ENCODE measurements at places on chromosomes 11 and 22.

GRCh38 chr11:90639461-90639993 is 416.7 kb upstream of the CHORDC1 start:
- DNase-seq: no peak

GRCh38 chr11:26859416-26859815 is 134.5 kb upstream of the FIBIN start:
- no peak for DNase-seq

DNA sequence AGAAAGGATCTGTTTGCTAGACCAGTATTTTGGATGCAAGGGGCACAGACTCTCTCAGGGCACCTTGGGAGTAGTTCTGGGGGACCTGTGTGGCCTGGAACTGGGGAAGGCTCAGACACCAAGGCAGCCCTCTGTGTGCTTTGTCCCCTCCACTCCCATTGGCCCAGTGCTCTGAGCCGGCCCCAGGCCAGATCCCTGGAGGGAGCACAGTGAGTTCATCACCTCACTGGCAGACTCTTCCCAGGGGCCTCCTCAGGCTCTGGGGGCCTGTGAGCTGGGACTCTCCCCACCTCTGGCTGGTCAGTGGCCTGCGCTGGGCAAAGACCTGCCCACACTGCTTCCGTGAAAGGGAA is 51.7 kb downstream of the CHRDL2 start:
- DNase-seq: no peak

DNA sequence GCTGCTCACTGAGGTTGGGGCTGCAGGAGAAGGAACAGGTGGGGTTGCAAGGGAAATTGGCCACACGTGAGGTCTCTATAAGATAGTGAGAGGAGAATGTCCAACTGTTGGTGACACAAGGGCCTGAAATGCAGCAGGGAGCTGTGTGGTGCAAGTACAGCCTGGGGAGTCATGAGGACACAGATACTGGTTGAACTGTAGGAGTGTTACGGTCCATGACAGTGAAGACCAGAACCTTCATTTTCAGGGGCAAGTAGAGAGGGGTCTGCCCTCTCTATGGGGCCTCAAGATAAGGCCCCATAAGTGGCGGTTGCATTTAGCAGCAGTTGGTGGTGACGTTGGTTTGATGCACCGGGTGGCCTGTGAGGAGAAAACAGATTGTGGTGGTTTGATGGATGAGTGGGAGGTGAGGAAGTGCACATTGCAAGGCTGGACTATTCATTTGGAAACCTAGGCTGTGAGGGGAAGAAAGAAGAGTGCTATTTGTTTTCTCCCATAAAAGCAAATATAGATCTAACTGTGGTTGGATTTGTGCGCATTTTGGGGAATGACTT is 39.4 kb downstream of the MICAL2 start:
- no peak for DNase-seq

GRCh38 chr22:35454416-35455054 is 54.6 kb downstream of the MCM5 start:
- DNase-seq: no peak

GRCh38 chr11:99693941-99694492 is 673.3 kb downstream of the CNTN5 start:
- DNase-seq: no peak

- no peak for DNase-seq
These were observed 1.9 kb upstream of the OR52E4 start for GRCh38 chr11:5878564-5878963.

DNA sequence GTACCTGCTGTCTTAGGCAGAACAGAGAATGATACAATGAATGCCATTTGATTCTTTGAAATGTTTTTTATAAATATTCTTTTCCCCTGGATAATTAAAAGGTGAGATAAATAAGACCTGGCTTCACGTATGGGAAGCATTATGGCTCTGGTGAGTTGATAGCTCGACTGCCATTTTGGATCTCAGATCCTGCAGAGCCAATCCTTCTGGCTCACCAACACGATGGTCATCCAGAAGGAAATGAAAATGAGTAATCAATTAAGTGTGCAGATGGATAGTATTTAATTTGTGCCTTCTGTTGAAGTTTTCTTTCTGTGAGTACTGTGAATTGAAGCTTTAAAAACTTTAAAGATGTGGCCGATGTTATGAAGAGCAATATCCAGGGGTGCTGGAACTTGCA is 2.7 kb downstream of the TNRC6B start:
- DNase-seq: no peak

DNA sequence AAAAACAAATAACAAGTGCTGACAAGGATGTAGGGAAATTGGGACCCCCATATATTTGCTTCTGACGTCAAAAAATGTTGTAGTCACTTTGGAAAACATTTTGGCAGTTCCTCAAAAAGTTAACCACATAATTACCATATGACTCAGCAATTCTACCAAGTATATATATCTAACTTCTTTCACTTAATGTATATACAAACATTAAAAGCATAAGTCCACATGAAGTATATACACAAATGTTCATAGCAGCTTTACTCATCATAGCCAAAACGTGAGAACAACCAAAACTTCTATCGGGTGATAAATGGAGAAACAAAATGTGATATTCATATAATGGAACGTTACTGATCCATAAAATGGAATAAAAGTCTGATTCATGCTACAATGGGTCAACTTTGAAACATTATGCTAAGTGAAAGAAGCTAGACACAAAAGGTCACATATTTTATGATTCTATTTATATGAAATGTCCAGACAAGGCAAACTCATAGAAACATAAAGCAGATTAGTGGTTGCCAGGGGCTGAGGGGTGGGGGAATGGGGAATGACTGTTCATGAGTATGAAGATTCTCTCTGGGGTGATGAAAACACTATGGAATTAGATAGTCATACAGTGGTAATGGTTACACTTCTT is 48.7 kb upstream of the TEAD1 start:
- no peak for DNase-seq

DNA sequence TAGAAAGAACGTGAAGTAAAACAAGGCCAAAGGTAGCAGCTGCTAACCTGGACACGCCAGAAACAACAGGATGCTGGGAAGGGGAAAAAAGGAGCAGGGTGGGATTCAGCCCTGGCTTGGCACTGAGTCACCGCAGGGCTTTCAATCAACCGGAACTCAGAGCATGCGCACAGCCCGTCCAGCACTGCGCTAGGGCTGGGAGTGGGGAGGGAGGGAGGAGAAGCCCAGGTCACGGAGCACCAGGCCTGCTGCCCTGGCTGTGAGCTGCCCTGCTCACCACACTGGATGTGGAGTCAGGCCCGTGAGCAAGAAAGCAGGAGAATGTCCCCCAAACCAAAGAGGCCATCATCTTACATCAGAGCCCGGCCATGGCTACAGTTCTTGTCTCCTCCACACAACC is 51.5 kb downstream of the APOL1 start:
- no peak for DNase-seq

DNA sequence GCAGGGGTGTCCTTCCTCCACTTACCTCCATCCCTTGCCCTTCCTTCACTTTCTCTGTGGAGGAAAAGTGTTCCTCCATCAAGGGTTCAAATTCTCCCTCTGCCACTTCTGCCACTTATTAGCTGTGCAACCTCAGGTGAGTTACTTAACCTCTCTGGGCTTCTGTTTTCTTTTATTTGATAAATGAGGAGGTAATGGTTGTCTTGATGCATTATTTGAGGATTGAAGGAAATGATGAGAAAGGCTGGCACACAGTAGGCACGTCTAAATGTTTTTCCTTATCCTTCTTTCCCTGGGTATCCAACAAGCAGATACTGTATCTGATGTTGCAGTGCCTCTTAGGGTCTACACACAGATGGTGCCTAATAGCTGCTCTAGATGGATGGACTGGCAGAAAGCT is 14.3 kb upstream of the ALX4 start:
- DNase-seq: no peak

DNA sequence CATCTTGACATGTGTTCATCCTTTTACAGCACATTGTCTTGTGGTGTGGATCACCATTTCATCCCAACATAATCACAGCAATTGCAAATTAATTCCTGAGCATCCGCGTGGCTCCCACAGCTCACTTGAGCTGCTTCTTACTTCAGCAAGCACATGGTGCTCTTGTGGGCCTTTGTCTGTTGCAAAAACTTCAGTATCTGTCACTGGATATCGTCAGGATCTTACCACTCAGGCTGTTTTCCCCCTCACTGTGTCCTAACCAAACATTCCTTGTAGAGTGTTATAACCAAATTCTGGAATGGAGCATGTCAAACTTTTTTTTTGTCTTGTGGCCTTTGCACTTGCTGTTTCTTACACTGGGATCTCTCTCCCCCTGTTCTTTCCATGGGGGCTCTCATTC is 683.1 kb upstream of the ARHGAP42 start:
- DNase-seq: no peak

GRCh38 chr22:20885017-20885556 is 26.3 kb downstream of the SNAP29 start:
- no peak for DNase-seq

DNA sequence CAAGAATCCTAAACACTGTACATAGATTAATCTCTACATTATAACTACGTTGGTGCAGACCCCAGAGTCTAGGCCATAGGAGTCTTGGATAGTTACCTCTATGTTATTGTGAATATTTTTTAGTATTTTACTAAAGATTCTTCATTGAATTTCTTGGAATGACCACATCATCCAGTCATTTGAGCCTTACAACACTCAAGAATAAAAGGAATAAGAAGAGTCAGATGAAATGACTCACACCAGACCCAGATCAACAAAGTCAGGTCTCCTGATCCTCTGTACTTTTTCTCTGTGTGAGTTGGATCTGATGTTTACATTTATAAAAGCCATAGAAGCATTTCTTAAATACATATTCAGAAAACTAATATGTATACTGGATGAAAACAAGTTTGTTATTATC is 179.2 kb upstream of the ARHGAP20 start:
- no peak for DNase-seq

- no peak for DNase-seq
These were observed 32.5 kb downstream of the PLEKHA7 start for GRCh38 chr11:16981651-16982194.

- no peak for DNase-seq
These were observed 100.7 kb downstream of the TRIM44 start for GRCh38 chr11:35763301-35763700.

DNA sequence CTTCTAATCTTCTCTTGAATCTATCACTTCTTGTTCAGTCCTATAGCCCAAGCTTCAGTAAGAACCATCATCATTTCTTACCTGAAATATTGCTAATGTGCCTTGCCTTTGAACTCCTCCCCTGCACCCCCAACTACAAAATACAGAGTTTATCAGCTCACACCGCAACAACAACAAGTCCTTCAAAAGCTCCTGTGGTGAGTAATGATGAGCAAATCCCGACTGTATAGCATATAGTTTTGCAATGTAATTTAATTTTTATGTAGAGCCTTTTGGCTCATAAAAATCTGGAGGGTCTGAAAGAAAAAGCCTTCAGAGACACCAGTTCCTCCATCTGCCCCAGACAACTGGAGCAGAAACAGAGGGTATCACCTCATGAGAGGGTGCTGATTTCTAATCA is 124.7 kb downstream of the ARHGAP32 start:
- DNase-seq: no peak
